ENCODE measurements at places on chromosomes 1 and 21. TPM values are rescaled to one million over a fixed set of nuclear protein-coding genes. Genes with fewer than 3 reads are reported as not detected.

DNA sequence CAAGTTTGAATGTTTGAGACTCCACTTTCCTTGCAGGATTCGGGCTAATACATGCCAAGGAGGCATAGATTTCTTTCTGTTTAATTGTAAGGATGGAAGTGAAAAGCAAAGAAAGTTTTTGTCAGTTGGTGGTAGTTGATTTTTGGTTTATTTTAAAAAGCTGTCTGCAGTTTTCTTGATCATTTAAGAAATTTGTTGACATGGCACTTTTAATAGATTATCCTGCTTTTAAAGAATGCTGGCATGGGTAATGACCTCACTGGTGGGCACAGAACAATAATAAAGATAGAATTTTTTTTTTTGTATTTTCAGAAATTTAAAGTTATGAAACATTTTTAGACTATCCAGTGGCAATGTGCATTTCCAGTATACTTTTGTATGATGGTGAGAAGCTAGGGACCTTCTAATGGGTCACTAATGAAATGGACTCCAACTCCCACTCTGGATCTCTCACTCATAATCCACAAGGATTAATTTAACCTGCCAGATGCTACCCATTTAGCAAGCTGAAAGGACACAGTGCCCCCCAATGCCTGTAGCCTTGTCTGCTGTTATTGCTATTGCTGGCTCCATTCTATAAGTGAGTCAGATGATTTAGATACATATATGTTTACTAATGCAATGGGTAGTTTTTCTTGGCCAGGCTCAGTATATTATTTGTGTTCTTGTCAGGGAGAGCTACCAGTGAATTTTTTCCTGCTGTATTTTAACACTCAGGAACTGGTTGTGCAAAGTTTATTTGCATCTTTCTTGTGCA is 190.2 kb upstream of the SGIP1 start:
- peaks cover 92% of the 10 kb centered on the region for H3K4me1 ChIP-seq
- H3K36me3 ChIP-seq, result peaks cover 54% of the 10 kb centered on the region

DNA sequence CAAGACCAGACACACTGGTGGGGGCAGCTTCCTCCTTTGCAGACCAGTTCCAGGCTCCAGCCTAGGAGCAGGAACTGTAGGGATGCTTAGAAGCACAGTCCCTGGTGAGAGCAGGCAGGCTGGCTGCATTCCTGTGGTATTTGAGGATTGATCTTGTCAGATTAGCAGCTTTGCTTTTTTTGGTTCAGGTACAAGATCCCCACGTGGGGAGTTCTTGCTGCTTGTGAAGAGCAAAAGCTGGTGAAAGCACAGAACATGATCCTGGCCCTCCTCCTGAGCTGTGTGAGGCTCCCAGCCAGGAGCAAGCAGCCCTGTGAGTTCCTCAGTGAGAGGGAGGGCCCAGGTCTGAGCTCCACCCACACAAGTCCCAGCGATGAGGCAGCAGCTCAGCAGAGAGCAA is 75.3 kb upstream of the ARTN start:
- H3K4me3 ChIP-seq, result no peak overlapping the region
- H3K36me3 ChIP-seq, result peaks cover 36% of the 10 kb centered on the region
- H3K27me3 ChIP-seq, result peaks cover 4% of the 10 kb centered on the region
- peaks cover 52% of the 10 kb centered on the region for H3K4me1 ChIP-seq

- no peak overlapping the region for H3K4me3 ChIP-seq
- H3K27me3 ChIP-seq, result no peaks in the 10 kb centered on the region
- peaks cover 19% of the 10 kb centered on the region for H3K4me1 ChIP-seq
- no peak overlapping the region for H3K27ac ChIP-seq
- DNase-seq, result no peak
These were observed 658.3 kb downstream of the PTPRC start for GRCh38 chr1:199297174-199297573.

DNA sequence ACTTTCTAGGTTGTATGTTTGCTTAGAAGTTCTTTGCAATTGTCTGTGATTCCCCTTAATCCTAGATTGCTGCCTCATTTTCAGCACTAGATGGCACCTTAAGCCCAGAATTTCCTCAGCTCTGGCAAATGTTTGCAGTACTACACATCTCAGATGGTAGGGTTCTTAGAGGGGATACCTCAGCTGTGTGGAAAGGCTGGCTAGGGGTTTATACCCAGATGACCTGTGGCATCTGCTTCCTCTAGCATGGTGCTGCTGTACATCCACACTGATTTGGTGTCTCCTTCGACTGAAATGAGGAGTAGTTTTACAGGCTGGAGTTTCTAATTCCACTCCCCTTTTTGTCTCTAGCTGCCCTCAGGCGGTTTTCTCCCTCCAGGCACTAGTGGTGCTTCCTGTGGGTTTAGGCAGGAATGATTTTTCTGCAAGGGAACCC is 23.5 kb downstream of the ASB17 start:
- peaks cover 5% of the 10 kb centered on the region for H3K27me3 ChIP-seq
- H3K4me1 ChIP-seq, result 0 out of 2 replicates have a peak, but pooled peaks cover 5% of the 10 kb centered on the region
- no peak overlapping the region for H3K4me3 ChIP-seq
- no peak overlapping the region for H3K27ac ChIP-seq
- no peaks in the 10 kb centered on the region for H3K36me3 ChIP-seq

DNA sequence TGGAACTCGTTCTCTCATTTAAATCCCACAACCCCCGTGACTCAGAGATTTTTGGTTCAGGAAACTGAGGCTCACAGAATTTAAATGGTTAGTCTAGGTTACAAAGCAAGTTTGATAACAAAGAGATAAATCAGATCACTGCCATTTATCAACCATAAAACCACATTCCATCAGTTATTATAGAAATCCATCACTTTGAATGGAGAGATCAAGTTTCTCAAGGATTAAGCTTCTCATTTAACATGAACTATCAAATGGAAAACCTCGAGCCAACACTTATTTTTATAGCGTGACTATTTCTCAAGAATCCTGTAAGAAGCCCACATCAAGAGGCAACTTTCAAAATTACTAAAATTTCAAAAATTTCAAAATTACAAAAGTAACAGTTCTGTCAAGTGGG is 11.9 kb downstream of the WLS start:
- no peak overlapping the region for H3K27ac ChIP-seq
- H3K4me3 ChIP-seq, result no peak overlapping the region
- 0 out of 2 replicates have a peak, but pooled peaks cover 4% of the 10 kb centered on the region for H3K36me3 ChIP-seq
- peaks cover 42% of the 10 kb centered on the region for H3K4me1 ChIP-seq

- peaks cover 35% of the 10 kb centered on the region for H3K4me1 ChIP-seq
- H3K27ac ChIP-seq, result peak overlapping the region; percentile 50
- no peaks in the 10 kb centered on the region for H3K27me3 ChIP-seq
- peak; percentile 43 for DNase-seq
- peak overlapping the region; percentile 42 for H3K4me3 ChIP-seq
- peaks cover 6% of the 10 kb centered on the region for H3K36me3 ChIP-seq
These were observed 219.2 kb downstream of the RERE start for GRCh38 chr1:8598060-8598724.

The CFAP74 gene
- not detected for total RNA-seq

GRCh38 chr1:179706339-179706941 is 36.7 kb upstream of the FAM163A start:
- H3K4me3 ChIP-seq, result no peak overlapping the region
- no peaks in the 10 kb centered on the region for H3K4me1 ChIP-seq
- peaks cover 4% of the 10 kb centered on the region for H3K27me3 ChIP-seq
- H3K27ac ChIP-seq, result no peak overlapping the region
- peak; percentile 43 for DNase-seq
- no peaks in the 10 kb centered on the region for H3K36me3 ChIP-seq

DNA sequence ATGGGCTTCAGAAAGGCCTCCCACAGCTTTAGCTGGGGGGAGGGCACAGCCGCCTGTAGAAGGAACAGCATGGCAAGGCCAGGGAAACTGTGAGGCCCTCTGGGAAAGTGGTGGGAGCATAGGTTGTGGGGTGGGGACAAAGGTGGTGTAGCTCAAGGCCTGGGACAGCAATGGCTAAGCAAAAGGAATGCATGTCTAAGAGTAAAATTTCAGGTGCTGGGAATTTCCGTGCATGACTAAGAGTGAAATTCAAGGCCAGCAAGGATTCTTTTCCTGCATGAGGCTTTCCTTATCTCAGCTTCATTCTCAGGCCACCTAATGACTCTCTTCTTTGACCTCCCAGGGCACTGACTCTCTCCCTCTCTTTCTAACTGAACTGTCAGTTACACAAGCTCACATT is 86.5 kb upstream of the WNT4 start:
- H3K27ac ChIP-seq, result no peak overlapping the region
- DNase-seq, result no peak
- no peaks in the 10 kb centered on the region for H3K4me1 ChIP-seq

- peaks cover 39% of the 10 kb centered on the region for H3K4me1 ChIP-seq
- H3K4me3 ChIP-seq, result no peak overlapping the region
- DNase-seq, result no peak
- H3K27ac ChIP-seq, result no peak overlapping the region
These were observed 102.2 kb upstream of the GADD45A start for GRCh38 chr1:67582625-67583461.

DNA sequence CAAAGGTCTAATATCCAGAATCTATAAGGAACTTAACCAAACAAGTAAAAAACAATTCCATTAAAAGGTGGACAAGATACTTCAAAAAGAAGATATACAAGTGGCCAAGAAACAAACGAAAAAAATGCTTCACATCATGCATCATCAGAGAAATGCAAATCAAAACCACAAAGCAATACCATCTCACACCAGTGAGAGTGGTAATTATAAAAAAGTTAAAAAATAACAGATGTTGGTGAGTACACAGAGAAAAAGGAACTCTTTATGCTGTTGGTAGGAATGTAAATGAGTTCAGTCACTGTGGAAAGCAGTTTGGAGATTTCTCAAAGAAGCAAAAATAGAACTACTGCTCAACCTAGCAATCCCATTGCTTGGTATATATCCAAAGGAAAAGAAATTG is 218.6 kb downstream of the SLC44A5 start:
- no peaks in the 10 kb centered on the region for H3K27me3 ChIP-seq
- no peak overlapping the region for H3K27ac ChIP-seq
- no peak overlapping the region for H3K4me3 ChIP-seq
- H3K36me3 ChIP-seq, result no peaks in the 10 kb centered on the region

The S100A1 gene
- total RNA-seq, result not detected

The ATP6V1G3 gene
- total RNA-seq, result 0.36 TPM

The LORICRIN gene
- not detected for total RNA-seq

Measured in HFFc6 (cell line).